ENCODE measurements at places on chromosomes 16 and 17.

DNA sequence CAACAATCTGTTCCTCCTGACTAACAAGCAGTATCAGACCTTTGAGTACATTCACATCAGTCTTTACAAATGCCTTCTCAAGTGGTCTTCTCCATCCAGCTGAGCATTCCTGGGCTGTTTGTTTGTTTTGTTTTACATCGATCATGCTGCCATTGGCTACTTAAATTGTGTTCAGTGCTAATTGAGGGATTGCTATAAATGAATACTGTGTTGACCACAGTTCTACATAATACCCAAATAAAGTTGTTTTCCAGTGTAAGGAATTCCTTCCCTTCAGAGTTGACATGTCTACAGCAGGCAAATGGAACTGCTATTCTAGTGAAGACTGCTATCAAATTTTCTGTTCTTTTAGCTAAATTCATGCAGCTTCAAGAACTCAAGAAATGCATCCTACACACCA is 3.2 kb downstream of the CDH8 start:
- H3K27me3 ChIP-seq: no peaks in the 10 kb centered on the region
- no peak overlapping the region for H3K27ac ChIP-seq
- H3K4me3 ChIP-seq: no peak overlapping the region
- H3K4me1 ChIP-seq: no peaks in the 10 kb centered on the region
- no peak for DNase-seq
- H3K36me3 ChIP-seq: no peaks in the 10 kb centered on the region

GRCh38 chr17:1725642-1726511 is 1.4 kb downstream of the WDR81 start:
- no peak for DNase-seq
- H3K36me3 ChIP-seq: peaks cover 16% of the 10 kb centered on the region
- H3K27ac ChIP-seq: peak overlapping the region; percentile 47
- no peaks in the 10 kb centered on the region for H3K27me3 ChIP-seq
- H3K4me1 ChIP-seq: peaks cover 45% of the 10 kb centered on the region

DNA sequence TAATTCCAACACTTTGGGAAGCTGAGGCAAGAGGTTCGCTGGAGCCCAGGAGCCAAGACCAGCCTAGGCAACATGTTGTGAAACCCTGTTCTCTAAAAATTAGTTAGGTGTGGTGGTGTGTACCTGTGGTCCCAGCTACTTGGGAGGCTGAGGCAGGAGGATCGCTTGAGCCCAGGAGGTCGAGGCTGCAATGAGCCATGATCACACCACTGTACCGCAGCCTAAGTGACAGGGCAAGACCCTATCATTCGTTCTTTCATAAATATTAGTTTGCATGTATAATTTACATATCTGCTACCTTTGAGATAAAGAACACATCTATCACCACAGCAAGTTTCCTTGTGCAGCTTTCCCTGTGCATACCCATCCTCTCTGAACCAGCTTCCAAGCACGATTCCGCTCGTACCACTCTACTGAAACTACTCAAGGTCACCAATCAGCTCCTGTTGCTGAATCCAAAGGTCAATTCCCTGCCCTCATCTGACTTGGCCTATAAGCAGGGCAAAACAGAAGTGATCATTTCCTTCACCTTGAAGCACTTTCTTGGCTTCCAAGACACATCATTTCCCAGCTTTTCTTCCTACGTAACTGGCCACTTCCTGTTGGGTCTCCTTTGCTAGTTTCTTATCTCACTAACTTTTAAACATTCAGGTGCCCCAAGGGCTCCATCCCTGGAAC is 49.1 kb downstream of the GRB2 start:
- H3K4me1 ChIP-seq: peaks cover 31% of the 10 kb centered on the region
- H3K27ac ChIP-seq: no peak overlapping the region
- no peak overlapping the region for H3K4me3 ChIP-seq

DNA sequence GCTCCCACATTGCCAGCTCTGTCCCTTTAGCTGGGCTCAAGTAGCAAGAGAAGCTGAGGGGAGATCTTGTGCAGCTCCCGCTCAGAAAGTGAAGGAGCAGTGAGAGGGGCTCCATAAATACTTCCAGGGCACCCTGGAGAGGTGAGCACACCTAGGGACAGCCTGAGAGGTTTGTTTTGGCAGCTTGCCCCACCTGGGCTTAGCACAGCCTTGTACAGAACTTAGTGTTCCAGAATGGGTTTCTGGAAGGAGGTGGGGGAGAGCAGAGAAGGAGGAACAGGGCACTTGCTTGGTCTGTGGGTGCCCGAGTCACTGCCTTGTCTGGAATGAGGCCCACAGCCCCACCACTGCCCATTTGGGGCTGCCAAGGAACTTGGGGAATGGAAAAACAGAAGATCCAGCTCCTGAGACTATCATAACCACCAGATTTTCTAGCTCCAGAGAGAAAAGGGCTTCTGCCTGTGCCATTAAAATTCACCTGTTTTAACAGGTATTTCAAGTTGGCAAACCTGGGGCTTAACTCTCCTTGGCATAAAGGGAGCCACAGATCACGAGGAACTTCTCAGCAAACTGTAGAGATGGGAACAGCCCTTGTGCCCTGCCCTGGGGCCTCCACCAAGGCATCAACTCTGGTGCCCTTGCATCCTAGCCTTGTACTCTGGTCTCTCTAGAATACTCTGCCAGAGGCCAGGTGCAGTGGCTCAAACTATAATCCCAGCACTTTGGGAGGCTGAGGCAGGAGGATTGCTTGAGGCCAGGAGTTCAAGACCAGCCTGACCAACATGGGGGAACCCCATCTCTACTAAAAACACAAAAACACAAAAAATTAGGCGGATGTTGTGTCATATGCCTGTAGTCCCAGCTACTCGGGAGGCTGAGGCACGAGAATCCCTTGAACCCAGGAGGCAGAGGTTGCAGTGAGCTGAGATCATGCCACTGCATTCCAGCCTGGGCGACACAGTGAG is 1.9 kb downstream of the PRR15L start:
- H3K4me3 ChIP-seq: no peak overlapping the region
- H3K36me3 ChIP-seq: no peaks in the 10 kb centered on the region
- no peak for DNase-seq
- no peaks in the 10 kb centered on the region for H3K27me3 ChIP-seq
- no peaks in the 10 kb centered on the region for H3K4me1 ChIP-seq
- no peak overlapping the region for H3K27ac ChIP-seq

- H3K27me3 ChIP-seq: peaks cover 2% of the 10 kb centered on the region
- no peak overlapping the region for H3K27ac ChIP-seq
These were observed 21.9 kb downstream of the TPSD1 start for GRCh38 chr16:1277617-1278282.

- H3K27ac ChIP-seq: peak overlapping the region; percentile 67
- H3K27me3 ChIP-seq: no peaks in the 10 kb centered on the region
- peaks cover 67% of the 10 kb centered on the region for H3K4me1 ChIP-seq
- DNase-seq: no peak
- peak overlapping the region; percentile 88 for H3K4me3 ChIP-seq
These were observed 1.7 kb downstream of the TXNDC17 start for GRCh38 chr17:6642592-6642991.

DNA sequence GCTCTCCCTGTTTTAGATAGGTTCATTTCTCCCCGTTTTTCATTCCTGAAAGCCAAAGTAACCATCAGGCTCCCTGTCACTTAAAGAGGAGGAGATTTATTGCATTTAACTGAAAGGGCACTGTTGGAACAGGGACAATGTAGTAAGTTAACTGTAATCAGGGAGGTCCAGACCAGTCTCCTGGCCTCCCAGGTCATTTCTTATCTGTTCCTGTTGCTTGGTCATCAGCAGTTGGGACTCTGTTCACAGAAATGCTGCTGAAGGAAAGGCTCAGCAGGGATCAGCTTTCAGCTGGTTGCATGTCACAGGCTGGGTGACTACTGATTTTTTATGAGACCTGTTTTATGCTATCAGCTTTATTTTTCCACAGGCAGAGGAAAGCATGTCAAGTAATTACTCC is 622.6 kb upstream of the GOT2 start:
- no peaks in the 10 kb centered on the region for H3K4me1 ChIP-seq
- no peaks in the 10 kb centered on the region for H3K36me3 ChIP-seq
- no peak overlapping the region for H3K27ac ChIP-seq
- no peaks in the 10 kb centered on the region for H3K27me3 ChIP-seq
- DNase-seq: no peak
- H3K4me3 ChIP-seq: no peak overlapping the region

DNA sequence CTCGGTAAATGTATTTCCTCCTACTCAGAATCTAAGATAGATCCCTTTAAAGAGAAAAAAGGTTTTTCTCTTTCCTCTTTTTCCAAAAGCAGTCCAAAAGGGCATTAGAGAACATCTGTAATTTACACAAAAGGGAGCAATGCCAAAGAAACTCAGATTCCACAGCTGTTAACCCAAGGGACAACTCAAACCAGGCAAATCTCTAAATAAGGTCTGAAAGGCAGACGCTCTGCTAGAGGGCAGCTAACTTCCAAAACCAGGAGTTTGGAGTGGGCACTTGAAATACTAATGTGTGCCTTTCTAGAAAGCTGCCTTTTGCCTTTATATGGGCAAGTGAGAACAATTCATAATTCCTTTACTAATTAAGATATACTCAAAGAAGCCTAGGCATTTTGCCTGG is 435.7 kb downstream of the ZFHX3 start:
- H3K27me3 ChIP-seq: no peaks in the 10 kb centered on the region
- H3K36me3 ChIP-seq: no peaks in the 10 kb centered on the region
- H3K27ac ChIP-seq: no peak overlapping the region
- no peak for DNase-seq
- H3K4me1 ChIP-seq: no peaks in the 10 kb centered on the region
- H3K4me3 ChIP-seq: no peak overlapping the region

- H3K4me1 ChIP-seq: peaks cover 25% of the 10 kb centered on the region
- H3K27ac ChIP-seq: no peak overlapping the region
- peaks cover 16% of the 10 kb centered on the region for H3K36me3 ChIP-seq
- DNase-seq: no peak
- no peak overlapping the region for H3K4me3 ChIP-seq
These were observed 2.5 kb downstream of the SSH2 start for GRCh38 chr17:29927546-29927945.

DNA sequence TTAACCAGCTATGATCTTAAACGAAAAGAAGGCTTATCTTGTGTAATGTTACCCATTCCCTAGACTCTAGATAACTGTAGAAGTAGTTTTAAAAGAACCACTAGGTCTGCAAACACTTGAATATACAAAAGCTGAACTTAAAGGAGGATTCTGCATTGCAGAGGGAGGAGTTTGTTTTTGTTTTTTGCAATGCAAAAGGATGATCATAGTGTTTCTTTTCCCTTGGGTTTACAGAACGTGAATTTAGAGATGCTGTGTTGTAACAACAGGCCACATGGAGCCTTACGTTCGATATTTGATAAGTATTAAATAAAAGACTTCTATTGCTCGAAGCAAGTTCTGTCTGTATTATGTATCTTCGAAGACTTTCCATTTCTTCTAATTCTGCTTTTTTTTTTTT is 77.6 kb downstream of the CHD9 start:
- H3K27me3 ChIP-seq: no peaks in the 10 kb centered on the region
- peaks cover 17% of the 10 kb centered on the region for H3K4me1 ChIP-seq
- H3K27ac ChIP-seq: no peak overlapping the region
- H3K36me3 ChIP-seq: peaks cover 4% of the 10 kb centered on the region

DNA sequence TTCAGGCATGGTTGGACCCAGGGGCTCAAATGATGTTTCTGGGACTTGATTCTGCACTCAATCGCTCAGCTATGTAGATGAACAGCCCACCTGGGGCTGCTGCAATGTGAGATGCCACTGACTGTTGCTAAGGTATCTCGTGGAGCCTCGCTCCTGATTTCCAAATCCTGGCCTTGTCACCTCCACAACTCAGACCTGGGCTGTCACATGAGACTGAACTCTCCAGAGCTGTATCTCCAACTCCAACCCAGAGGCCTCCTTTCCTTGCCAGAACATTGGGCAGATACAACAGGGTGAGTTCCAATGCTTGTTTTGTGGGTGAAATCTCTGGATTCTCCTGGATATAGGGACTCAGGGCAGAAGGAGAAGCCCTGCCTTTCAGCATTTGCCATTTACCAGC is 79.5 kb downstream of the GNAO1 start:
- no peaks in the 10 kb centered on the region for H3K36me3 ChIP-seq
- no peak overlapping the region for H3K27ac ChIP-seq
- DNase-seq: no peak
- no peaks in the 10 kb centered on the region for H3K4me1 ChIP-seq

DNA sequence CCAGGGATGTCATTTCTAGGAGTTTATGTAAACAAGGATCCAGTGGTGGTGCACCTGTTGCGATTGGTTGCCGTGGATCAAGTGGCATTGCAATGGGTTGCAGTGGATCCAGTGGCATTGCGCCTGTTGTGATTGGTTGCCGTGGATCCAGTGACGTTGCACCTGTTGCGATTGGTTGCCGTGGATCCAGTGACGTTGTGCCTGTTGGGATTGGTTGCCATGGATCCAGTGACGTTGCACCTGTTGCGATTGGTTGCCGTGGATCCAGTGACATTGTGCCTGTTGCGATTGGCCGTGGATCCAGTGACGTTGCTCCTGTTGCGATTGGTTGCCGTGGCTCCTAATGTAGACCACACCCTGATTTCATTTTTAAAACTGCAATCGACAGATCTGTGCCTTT is 56.2 kb upstream of the CRISPLD2 start:
- H3K36me3 ChIP-seq: peaks cover 76% of the 10 kb centered on the region
- no peak overlapping the region for H3K4me3 ChIP-seq
- no peak overlapping the region for H3K27ac ChIP-seq
- H3K27me3 ChIP-seq: no peaks in the 10 kb centered on the region

DNA sequence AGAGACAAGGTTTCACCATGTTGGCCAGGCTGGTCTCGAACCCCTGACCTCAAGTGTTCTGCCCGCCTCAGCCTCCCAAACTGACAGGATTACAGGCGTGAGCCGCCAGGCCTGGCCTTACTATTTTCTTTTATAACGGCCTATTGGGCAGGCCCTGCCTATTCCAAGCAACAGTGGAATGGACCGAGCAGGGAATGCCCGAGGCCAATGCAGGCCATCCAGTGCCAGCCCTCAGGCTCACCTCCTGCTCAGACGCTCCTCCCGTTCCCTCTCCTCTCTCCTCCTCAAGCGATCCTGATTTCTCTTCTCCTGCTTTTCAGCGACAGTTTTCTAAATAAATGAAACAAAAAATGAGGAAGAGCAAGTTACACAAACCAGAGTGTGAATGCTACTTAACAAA is 12.4 kb downstream of the HBQ1 start:
- no peaks in the 10 kb centered on the region for H3K27me3 ChIP-seq
- H3K27ac ChIP-seq: no peak overlapping the region
- H3K36me3 ChIP-seq: peaks cover 57% of the 10 kb centered on the region
- no peak for DNase-seq

DNA sequence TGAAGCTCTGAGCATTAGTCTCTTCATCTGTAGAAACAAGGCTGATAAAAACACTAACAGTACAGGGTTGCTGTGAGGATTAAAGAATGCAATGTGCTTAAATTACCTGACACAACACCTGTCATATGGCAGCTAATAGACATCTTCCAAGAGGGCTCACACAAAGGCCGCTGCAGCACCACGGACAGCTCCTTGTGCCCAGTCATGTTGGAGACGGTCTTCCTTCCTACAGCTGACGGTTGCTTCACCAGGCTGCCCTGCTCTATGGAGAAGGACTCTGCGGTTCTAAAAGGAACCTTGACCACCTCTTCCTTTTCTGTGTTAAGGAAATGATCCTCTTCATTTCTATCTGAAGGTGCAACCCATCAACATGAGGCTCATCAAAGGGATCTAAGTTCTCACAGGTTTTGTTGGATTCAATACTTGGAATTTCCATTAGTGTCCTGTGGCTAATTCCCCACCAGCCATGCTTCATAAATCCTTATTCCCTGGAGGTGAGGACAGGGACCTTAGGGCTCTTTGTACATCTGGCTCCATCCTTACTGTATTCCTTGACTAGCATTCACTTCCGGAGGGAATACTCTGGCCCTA is 138.9 kb upstream of the CES5A start:
- H3K36me3 ChIP-seq: no peaks in the 10 kb centered on the region
- H3K27me3 ChIP-seq: peaks cover 2% of the 10 kb centered on the region
- no peak overlapping the region for H3K4me3 ChIP-seq
- peak; percentile 56 for DNase-seq

- H3K27ac ChIP-seq: peak overlapping the region; percentile 98
- peak overlapping the region; percentile 33 for H3K4me3 ChIP-seq
- no peaks in the 10 kb centered on the region for H3K36me3 ChIP-seq
- DNase-seq: peak; percentile 86
- H3K4me1 ChIP-seq: peaks cover 87% of the 10 kb centered on the region
These were observed 15.3 kb downstream of the KSR1 start for GRCh38 chr17:27471321-27472269.

Data from activated CD4-positive, alpha-beta memory T cell treated with anti-CD3 and anti-CD28 coated beads, Interleukin-2, amount 10 ng/mL, durations not matched to agents 7 days and 5 days (primary cell).